ENCODE measurements at places on chromosomes 1 and 21.

DNA sequence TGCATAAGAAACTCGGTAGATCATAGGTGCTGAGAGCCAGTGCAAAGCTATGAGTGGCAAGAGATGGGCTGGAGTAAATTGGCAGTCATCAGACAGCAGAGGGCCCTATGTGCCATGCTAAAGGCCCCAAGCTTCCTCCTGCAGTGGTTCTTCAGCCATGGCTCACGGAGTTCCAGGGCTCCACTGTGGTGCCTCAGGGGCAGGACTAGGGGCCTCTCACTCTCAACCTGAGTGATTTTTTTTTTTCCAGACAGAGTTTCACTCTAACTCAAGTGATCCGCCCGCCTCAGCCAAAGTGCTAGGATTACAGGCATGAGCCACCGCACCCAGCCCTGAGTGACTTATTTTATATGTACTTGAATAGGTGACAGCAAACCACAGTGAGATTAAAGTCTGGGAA is 10.4 kb upstream of the GJA8 start:
- DNase-seq: no peak

DNA sequence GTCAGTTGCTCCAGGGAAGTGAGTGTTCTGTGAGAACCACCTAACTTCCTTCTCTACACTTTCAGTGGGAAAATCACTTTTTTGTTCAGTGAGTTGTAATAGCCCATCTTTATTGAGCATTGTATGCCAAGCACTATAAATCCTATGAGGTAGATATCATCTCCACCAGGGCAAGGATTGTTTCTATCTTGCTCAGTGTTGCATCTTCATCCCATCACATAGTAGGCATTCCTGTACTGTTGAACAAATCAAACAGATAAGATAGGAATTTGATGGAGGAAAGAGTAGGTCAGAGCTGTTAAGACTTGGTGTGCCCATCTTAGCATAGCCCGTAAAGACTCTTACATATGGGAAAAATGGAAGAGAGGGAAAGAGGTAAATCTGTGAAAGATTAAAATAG is 2.9 kb upstream of the PIGV start:
- DNase-seq: no peak

- DNase-seq: no peak
Observed at GRCh38 chr1:75083223-75083622, 51.0 kb upstream of the LHX8 start.

DNA sequence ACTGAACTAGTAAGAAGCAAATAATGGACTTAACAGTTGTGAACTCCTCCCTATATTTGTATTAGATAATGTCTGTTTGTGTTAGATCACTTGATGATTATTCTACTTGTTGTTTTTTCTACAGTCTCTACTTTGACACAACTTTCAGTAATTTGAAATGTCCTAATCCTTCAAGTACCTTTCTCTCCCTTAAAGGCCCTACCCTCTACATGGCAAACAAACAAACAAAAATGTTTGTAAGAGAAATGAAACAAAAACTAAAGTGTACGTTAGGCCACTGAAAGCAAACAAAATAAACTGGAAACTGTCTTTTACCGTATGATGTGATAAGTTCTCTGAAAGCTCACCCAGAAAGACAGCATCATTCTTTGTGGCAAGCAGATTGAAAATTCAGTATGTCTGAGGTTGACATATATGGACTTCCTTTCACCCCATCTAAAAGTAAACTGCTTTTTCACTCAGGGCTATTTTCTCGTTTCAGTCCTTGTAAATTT is 255.9 kb upstream of the SNX7 start:
- DNase-seq: no peak

DNA sequence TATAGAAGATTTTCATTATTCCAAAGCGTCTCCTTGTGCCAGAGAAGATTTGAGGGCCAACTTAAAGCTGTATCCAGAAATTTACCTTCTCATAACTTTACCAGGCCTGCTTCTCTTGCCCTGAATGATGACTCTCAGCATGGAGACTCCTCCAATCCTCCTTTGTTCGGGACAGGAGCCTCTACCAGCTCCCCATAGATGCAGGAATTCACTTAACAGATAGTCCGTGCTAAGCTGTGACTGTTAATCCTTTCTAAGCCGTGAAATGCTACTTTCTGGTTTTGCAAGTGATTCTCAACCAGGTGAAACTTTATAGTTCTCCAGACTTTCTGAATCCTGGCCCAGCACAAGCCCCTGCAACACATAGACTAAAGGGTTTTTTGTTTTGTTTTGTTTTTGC is 31.8 kb upstream of the KCND3 start:
- DNase-seq: no peak

- DNase-seq: no peak
Observed at GRCh38 chr1:162861101-162861500, at the start of gene CCDC190. Gene CCDC190 (minus strand): TSS chr1:162861175. CDS start chr1:162859646, 1,529 bp downstream.

GRCh38 chr1:55039342-55040082 is at the start of gene PCSK9:
Gene PCSK9 (plus strand): TSS chr1:55039548. CDS start chr1:55039838, 290 bp downstream.
- no peak for DNase-seq

DNA sequence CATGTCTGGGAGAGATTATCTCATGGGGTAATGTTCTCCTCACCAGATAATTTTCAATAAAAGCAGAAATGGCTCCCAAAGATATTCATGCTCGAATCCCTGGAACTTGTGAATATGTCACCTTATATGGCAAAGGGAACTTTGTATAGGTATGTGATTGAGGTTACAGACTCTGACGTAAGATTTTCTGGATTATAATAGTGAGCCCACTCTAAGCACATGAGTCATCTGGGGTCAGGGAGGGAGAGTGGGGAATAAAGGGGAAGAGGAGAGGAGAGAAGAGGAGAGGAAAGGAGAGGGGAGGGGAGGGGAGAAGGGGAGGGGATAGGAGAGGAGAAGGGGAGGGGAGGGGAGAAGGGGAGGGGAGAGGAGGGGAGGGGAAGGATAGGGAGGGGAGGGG is 1193.9 kb downstream of the PLA2G4A start:
- DNase-seq: no peak

- no peak for DNase-seq
Observed at GRCh38 chr1:36092166-36092797, 3.6 kb downstream of the ADPRS start.

- DNase-seq: no peak
Observed at GRCh38 chr21:17548262-17548661, 35.4 kb downstream of the CXADR start.

GRCh38 chr21:44920694-44921604 is at the start of gene ITGB2:
Gene ITGB2 (minus strand): TSS chr21:44920899. CDS start chr21:44910782, 10,117 bp downstream.
- no peak for DNase-seq

DNA sequence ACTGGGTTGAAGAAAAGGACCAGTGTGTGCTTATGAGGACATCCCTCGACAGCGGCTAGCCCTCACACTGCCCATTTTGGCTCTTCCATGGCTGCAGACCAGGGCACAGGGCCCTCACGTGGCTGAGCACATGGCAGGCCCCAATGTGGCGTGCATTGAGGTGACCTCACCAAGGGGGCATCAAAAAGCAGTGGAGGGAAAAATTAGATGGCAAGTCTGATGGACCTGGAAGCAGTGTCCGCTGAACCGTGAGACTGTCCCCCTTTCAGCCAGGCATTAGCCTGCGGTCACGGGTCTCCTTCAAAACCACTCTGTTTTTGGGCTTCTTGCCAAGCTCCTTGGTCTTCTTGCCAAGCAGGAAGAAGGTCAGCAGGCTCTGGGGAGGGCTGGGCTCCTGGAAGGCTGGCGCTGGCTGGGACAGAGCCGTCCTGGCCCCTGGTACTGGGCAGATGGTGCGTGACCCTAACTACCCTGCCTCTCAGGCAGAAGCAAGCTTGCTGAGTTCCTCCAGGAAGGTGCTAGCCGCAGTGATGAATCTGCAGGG is 30.8 kb downstream of the TRIM67 start:
- peak; percentile 83 for DNase-seq

DNA sequence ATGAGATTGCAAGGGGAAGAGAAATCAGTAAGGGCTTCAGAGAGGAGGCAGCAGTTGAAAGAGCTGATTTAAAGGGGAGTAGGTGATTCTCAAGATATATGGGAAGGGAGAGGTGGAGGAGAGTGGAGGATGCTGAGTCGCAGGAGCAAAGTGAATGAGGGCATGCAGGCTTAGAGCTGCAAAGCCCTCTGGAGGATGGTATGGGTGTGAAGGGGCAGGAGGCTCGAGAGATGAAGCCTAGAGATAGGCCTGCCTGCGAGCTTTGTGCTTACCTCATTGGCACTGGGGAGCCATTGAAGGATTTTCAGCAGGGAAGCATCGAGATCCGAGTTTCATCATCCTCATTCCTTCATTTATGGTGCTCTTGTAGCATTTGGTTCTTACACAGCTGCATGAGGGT is 15.8 kb upstream of the SH2D2A start:
- no peak for DNase-seq

DNA sequence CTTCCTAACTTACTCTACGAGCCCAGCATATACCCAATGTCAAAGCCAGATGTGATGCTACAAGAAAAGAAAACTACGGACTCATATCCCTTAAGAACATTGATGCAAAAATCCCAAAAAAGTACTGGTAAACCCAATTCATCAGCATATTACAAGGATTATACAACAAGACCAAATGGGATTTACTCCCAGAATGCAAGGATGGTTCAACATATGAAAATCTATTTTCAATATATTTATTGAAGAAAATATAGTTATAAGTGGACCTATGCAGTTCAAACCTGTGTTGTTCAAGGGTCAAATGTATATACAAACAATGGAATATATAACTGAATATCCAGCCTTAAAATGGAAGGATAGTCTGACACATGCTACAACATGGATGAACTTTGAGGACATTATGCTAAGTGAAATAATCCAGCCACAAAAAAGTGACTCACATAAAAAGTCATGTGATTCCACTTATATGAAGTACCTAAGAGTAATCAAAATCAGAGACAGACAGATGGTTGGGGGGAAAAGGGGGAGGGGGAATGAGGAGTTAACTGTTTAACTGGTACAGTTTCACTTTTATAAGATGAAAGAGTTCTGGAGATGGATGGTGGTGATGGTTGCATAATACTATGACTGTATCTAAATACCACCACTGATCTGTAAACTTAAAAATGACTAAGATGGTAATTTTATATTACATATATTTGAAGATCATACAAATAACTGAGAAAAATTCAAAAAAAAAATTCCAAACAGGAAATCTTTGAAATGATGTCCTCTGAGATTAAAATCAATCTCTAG is 3.7 kb upstream of the KLF18 start:
- DNase-seq: no peak

DNA sequence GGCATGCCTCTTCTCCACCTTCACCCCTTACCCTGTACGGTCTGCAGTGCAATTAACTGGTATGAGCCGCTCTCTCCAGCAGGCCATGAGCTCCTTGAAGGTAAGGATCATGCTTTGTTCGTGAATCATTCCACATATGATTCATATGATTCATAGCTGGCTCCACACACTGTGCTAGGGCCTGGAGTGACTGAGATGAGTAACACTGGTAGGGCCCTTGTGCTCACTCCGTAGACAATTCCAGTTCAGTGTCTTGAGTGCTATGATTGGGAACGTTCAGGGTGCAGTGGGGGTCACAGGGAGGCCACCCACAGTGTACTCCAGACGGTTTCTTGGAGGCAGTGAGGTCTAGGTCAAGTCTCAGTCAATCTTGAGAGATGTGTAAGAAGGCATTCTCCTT is 239.8 kb downstream of the LMX1A start:
- no peak for DNase-seq

DNA sequence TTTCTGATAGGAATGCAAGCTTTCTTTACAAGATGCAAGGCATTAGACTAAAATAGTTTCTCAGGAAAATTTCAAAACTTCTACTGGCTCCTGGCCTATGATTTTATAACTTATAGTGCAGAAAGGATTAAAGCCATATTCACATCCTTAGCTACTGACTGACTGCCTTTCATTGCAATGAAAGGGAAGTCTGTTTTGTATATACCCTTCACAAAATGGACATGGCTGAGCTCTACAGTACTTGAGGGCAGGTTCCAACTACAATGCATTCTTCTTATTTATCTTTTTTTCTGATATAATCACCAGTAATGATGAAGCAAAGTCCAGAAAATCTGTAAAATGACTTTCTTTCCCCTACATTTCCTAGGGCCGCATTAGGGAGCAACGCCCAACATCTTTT is 100.5 kb upstream of the ESRRG start:
- no peak for DNase-seq

- no peak for DNase-seq
Observed at GRCh38 chr1:201709564-201710295, 119.2 kb upstream of the IPO9 start.

All from epithelial cell of proximal tubule (primary cell).